Stimulated activated CD4-positive, alpha-beta T cell treated with anti-CD3 and anti-CD28 coated beads, Interleukin-1b, Interleukin-23, amount 100 ng/mL, for 24 hours (primary cell): ENCODE measurements at places on chromosomes 5 and 9.

DNA sequence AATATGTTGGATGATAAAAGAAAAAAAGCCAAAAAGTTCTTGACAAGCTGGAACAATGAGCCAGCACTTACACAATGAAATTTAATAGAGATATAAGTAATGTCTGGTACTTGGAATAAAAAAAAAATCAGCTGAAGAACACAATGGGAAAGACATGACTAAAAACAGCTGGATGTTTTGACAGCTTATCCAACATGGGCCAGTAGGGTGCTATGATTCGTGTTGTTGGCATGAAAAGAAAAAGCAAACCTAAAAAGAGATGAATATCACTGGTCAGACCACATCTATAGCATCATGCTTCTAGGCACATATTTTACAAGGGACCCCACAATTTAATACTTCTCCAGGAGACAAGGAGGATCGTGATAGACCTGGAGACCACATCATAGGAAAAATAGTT lies 175.3 kb downstream of the ARL15 start:
- no peak for DNase-seq

GRCh38 chr5:32984851-32985610 lies 273.9 kb downstream of the NPR3 start:
- DNase-seq: no peak

GRCh38 chr5:601771-602465 lies 10.2 kb upstream of the CEP72 start:
- no peak for DNase-seq

GRCh38 chr5:21419383-21419782 lies 1431.4 kb upstream of the CDH18 start:
- no peak for DNase-seq

- no peak for DNase-seq
Observed at GRCh38 chr5:3741374-3741770, 145.7 kb downstream of the IRX1 start.

DNA sequence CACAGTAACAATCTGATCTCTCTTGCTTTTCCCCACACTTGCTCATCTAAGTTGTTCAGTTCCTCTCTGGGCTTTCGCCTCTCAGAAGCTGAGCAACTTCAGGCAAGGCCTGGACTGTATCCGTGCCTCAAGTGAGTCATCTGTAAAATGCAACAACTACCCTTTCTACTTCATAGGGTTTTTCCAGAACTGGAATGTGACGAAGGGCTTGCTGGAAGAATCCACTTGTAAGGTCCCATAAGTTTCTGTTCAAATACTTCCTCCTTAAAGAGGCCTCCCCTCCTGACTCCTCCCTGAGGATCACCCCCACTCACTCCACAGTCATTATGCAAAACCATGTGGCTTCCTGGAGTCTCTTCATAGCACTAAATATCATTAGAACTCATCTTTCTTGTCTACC lies 17.5 kb upstream of the INSYN2B start:
- DNase-seq: no peak
